ENCODE measurements at places on chromosomes 1 and 21.

DNA sequence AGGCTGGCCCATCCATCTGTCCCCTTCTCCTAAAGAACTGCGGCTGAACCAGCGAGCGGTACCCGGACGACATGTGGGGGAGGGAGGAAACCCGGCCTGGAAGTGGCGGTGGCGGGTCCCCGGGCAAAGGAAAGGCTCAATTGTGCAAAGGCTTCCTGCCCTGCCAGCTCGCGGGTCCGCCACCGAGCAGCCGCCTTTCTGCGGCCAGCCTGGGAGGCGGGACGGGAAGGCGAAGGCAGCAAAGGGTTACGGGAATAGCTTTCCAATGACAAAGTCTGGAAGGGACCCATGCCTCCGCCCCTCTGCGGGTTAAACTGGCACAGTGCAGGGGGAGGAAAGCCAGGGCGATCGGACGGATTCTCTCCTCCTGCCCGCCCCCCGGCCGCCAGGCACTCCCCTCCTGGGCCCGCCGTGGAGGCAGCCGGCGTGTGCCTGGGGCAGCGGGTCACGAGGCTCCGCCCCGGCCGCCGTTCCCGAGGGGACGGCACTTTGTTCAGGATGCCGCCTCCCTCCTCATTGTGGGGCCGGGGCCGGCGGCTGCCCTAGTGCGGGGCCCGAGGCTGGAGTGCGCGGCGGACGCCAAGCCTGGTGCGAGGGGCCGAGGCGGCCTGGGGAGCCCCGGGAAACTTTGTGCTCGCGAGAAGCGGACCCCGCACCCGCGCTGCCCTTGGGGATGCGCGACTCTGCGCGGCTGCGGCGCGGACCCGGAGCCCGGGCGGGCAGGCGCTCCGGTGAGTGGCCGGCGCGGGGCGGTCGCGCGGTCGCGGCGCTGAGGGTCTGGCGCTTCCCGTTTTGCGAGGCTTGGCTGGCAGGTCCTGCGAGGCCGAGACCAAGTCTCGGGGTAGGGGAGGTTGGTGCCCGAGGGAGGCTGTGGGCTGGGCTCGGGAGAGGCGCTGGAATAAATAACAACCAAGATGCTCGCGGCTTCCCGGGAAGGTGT lies at the start of gene NAV1:
Gene NAV1, plus strand, starts transcription at position 516 of the 940 bp plus-strand sequence. CDS start 83,758 bp downstream, outside the sequence.
- DNase-seq = no peak

DNA sequence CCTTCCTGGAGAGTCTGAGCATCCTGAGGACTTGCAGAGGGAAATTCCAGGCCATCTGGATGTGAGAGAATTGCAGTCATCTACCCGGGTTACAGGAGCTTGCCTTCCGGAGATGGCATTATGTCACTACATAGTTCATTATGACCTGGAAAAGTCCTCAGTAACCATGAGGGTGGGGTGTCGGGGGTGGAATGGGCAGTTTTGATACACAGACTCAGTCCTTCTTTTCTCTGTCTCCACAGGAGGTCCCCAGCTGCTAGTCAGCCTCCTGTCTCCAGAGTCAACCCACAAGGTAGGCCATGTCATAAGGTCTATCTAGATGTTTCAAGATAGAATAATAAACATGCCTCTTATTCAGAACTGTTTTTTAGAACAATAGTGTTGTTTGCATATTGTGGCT lies 268.2 kb upstream of the SGIP1 start:
- no peak for DNase-seq

- no peak for DNase-seq
These were observed 35.8 kb downstream of the EPHX1 start for GRCh38 chr1:225845571-225846259.

DNA sequence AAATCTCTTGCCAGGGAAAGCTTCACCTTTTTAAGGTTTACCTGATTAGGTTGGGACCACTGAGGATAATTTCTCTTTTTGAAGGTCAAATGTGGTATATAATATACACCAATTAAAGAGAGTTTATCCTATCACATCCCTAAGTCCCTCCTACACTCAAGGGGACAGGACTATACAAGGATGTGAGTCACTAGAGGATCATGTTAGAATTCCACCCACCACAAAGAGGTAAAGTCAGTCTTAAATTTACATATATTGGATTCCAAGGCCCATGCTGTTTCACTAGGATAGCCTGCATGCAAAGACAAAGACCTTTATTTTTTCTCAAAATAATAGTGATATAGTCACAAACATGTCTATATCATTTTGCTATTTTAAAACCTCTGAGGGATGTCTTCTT lies 164.4 kb downstream of the GIPC2 start:
- DNase-seq = no peak

DNA sequence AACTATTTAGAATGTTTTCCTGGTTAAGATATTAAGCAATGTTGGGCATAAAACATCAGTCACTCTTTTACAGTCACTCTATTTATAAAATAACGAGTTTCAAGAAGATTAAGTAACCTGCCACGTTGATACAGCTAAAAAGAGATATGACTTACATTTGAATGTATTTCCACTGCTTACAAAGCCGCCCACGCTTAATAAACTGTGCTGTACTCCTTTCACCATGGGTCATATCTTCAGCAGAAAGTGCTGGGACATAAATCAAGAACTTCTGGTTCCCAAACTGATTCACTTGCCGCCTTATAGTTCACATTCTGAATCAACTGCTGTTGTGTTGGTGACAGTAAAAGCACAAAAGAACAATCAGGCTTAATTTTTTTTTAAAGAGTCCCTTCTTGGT lies 666.7 kb downstream of the NCAM2 start:
- DNase-seq = no peak

GRCh38 chr1:8338526-8339202 lies 20.8 kb downstream of the SLC45A1 start:
- no peak for DNase-seq

DNA sequence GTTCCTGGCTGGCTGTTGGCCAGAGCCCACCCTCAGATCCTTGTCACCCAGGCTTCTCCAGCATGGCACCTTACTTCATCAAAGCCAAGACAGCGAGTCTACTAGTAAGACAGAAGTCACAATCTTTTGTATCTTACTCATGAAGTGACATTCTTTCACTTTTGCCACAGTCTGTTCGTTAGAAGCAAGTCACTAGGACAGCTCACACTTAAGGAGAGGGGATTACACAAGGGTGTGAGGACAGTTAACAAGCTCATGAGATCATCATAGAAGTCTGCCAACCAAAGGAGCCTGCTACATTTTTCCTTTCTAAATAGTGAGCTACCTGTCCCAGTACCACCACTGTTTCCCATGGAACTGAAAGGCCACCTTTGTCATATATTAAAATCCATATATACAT lies 61.5 kb downstream of the PACC1 start:
- DNase-seq = no peak

DNA sequence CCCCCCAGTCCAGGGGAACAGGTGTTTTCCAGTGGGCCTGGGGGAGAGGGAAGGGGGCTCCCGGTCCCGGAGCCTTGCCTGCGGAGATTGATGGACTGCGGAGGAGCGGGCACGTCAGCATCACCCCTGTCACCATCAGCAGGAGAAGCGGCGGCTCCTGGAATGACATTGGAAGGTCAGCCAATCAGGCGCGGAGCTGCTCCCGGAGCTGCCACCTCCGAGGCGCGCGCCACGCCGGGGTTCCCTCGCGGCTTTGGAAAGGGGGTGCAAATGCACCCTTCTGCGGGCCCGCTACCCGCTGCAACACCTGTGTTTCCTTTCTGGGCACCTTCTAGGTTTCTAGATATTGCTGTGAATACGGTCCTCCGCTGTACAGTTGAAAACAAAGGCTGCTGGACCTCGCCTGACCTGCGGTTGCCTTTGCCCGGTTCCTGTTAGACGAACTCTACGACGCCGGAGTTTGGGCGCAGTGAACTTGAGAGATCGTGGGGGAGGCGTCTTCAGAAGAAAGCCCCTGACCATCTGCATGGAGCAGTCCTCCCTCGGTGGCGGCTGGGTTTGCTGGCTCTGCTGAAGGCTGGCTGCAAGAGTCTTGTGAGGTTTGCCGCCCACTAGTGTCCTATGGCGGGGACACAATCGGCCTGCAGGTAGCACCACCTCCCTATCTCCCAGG lies 5.3 kb downstream of the DSCAM start:
- no peak for DNase-seq

GRCh38 chr1:28830814-28831213 lies 18.8 kb downstream of the OPRD1 start:
- DNase-seq = no peak
